Stimulated activated CD8-positive, alpha-beta memory T cell treated with anti-CD3 and anti-CD28 coated beads, Interleukin-4, amount 100 ng/mL, for 4 hours (primary cell): ENCODE measurements at places on chromosomes 16 and 17.

- DNase-seq: no peak
Measured at GRCh38 chr16:14345512-14346115, 274.5 kb downstream of the MRTFB start.

DNA sequence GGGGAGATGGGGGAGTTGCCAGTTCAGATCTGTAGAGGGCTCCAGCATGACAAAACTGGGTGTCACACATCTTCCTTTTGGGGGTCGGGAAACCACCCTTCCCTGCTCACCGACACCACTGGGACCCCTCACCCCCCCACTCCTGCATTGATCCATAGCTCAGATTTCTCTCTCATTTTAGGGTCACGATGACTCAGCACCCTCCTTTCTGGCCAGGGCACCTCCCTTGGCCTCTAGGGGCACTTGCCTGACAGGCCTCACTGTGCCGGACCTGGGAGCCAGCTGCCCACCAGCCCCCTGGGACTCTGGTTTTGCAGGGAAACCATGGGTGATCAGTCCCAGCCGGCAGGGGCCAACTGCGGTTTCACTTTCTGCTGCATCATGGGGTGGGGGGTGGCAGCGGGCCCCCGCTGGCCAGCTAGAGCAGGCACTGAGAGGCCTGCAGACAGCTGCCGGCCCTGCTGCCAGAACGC is 239.4 kb downstream of the MRTFB start:
- DNase-seq: no peak

DNA sequence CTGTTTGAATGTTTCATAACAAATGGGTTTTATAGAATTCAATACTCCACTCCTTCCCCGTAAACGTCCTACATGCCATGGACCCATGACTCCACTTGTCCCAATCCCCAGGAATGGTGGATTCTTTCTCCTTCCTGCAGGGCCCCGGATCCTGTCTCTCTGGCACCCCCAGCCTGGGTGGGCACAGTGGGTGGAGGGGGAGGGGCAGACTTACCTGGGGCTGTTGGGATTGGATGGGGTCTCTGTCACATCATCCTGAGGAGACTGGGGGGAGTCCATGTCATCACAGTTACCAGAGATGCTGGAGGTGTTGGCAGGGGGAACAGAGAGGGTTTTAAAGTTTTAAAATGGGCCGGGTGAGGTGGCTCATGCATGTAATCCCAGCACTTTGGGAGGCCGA is 13.2 kb downstream of the TRPV3 start:
- DNase-seq: no peak

DNA sequence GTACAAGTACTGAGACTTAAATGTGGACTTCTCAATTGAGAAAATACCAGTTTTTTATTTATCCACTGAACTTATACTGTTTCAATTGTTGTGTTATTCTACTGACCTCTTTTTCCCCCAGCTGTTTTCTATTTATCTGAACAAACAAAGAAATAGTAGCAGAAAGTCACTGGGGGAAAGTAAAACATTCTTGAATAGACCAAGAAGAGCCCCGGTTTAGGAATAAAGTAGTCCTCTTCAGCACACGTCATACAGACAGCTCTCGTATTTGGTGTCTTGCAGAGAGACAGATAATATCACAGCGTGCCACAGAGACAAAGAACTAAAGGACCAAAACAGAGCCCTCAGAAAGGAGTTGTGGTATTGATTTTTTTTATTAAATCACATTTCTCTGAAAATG is 1159.1 kb upstream of the CDH8 start:
- DNase-seq: no peak

- DNase-seq: no peak
Measured at GRCh38 chr17:73719588-73720071, 75.4 kb upstream of the SDK2 start.

GRCh38 chr17:52106638-52107261 is 51.8 kb downstream of the CA10 start:
- DNase-seq: peak; percentile 9

DNA sequence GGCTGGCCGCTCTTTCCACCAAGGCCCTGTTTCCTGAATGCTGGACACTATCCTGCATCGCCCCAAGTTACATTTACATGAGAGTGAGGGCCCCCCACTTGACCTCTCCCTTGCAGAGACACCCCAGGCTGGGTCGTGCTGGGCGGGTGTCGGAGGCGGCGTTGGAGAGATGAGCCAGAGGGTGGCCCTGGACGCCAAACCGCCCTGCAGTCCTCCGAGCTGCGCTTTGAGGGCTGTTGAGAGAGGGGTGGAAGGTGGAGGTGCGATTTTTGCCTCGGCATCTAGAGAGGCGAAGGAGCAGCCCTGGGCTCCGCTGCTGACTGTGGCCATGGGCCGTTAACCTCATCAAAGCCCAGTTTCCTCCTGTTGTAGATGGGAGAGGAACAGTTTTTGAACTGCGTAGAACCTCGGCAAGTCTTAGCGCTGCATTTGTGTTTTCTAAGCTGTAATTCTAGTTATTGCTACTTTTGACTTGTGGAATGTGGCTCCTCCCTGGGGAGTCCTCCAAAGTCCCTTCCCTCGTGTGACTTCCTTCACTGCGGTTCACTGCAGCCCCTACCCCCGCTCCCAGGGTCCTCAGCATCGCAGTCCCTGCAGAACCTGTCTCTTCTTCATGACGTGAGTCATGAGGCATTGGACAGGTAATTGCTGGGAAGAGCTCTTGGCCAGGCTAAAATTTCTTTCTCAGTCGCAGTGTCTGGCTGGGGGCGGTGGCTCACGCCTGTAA is 986 bp upstream of the ELOB start:
- DNase-seq: no peak

- DNase-seq: peak; percentile 26
Measured at GRCh38 chr17:6755731-6756184, at the start of gene XAF1. Gene XAF1, plus strand, starts transcription at chr17:6756046. Its CDS starts 33 bp downstream, at chr17:6756079.

- DNase-seq: no peak
Measured at GRCh38 chr16:89476379-89476778, 14.0 kb downstream of the ANKRD11 start.

DNA sequence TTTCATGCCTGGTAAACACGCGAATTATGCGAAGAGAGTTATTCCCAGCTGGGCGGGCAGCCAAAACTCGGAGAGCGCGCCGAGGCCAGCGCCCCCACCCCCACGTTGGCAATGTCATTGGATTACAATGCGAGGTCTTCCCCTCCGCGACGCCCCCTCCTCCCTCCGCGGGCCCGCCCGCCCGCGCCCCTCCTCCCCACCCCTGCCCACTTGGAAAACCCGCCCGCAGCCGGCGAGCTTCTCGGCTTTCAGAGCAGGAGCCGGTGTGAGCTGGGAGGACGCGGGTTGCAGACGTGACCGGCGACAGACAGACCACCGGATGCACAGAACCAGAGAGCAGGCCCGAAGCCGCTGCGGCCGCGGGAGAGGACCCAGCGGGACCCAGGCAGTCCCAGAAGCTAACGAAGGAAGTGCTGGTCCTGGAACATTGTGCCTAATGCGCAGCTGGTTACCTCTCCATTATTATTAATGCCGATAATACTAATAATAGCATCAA is 4.0 kb downstream of the NOG start:
- DNase-seq: no peak

- DNase-seq: peak; percentile 23
Measured at GRCh38 chr17:17729620-17730249, 48.5 kb downstream of the RAI1 start.

DNA sequence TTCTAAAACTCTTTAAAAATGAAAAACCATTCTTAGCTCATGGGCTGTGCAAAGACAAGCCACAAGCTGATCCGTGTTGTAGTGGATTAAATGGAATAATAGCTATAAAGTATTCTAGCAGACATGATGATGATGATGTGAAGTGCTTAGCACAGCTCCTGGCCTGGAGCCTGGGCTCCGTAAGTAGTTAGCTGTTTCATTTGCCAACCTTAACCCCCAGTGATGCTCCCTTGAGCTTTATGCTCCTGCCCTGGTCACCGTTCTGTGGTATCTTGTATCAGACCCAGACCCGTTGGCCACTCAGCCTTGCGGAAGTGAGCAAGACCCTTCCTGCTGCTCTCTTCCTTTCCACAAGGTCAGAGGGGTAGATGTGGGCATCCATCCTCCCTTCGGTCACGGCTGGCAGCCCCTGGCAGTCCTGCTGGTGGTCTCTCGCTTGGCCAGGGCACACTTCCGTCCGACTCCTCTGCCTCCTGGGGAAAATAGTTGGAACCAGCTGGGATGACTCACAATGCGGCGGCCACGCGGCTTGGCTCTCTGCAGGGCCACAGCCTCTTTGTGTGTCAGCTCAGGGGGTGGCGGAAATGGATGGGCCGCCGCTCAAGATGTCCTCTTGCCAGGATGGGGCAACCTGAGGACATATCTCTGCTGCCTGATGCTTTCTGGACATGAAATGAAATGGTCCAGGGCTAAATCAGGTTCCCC is 79.1 kb downstream of the GPR139 start:
- DNase-seq: no peak

DNA sequence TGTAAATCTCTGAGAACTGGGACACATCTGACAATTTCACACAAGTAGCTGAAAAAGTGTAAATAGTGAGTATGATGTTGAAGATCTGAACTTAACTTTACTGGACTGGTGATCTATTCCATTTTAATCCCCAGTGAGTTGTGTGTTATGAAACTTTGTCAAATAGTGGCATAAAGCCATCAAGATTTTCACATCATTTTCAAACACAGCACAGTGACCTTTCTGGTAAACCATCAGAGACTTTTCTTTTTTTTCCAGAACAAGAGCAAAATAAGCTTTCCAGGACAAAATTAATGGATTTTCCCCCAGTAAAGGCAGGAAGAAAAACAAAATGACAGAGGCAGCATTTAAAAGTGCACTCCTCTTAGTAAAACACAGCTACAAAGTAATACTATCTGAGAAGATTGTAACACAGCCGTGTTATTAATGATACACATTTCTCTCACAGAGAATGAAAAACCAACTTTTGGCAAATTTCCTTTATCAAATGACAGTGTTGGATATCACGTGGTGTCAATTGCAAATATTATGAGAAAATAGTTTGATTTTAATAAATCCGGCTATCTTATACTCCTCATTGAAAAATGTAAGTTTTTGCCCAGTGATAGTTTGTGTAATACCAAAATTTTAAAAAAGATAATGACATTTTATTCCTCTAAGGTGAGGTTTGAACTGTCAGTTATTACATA is 16.8 kb upstream of the COL1A1 start:
- DNase-seq: no peak

GRCh38 chr17:68599552-68600066 is 1.6 kb downstream of the FAM20A start:
- no peak for DNase-seq
